ENCODE measurements at places on chromosomes 5 and 9. TPM values are rescaled to one million over a fixed set of nuclear protein-coding genes. Genes with fewer than 3 reads are reported as not detected.

Gene FAM200C
- total RNA-seq = 7.2 TPM

Gene EFNA5
- total RNA-seq = 3.0 TPM

Gene MYOZ3
- total RNA-seq = not detected

Gene LCN15
- not detected for total RNA-seq

Gene ENTPD2
- total RNA-seq = 11.3 TPM

All from stomach (tissue), 19 donors.